ENCODE measurements at places on chromosomes 5 and 9.

DNA sequence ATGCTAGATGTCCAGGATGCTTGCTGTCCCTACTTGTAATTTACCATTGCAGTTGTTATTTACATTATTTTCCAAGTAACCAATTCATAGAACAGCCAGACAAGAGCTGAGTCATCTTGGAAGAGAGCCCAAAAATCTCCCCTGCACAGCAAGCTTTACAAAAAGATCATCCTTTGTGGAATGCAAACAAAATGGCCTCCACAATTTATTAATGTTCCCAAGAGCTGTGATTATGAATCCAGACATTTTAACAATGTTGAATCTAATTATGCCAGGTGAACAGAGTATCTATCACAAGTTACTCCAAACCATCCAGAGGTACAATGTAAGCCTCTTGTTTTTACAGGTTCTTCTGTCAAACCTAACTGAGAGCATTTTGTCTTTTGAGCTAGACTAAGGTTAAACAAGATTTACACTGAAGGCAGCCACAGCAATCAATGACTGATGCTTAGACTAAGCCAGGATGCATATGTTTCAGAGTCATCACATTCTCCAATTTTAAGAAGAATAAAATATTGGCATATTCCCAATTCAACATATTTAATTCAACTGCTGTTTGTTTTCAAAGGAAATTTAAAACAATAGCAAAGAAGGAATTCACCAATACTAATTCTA is 95.3 kb upstream of the SLC12A2 start:
- H3K27ac ChIP-seq: no peak overlapping the region
- H3K4me3 ChIP-seq: no peak overlapping the region
- H3K4me1 ChIP-seq: no peaks in the 10 kb centered on the region
- H3K36me3 ChIP-seq: peaks cover 14% of the 10 kb centered on the region
- H3K27me3 ChIP-seq: no peaks in the 10 kb centered on the region

GRCh38 chr5:125551246-125551645 is 804.8 kb upstream of the ZNF608 start:
- H3K27ac ChIP-seq: no peak overlapping the region
- H3K36me3 ChIP-seq: no peaks in the 10 kb centered on the region
- no peaks in the 10 kb centered on the region for H3K27me3 ChIP-seq

DNA sequence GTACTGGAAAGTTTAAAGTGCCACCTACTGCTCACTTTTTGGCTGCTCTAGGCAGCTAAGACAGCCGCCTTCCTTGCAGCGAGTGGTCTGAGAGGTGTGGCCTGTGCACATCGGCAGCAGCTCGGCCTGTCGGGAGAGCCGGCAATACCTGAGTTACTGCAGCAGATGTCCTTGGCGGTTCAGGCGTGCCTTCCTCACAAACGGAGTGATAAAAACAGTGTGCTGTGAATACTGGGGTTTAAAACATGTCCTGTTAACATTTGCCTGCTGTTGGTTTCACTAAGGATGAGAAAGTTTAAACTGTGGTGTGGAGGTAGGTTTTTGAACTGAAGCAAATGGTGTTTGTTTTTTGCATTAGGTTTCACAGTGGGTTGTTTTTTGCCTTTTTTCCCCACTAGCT is 12.9 kb downstream of the TRAF2 start:
- no peak overlapping the region for H3K4me3 ChIP-seq
- H3K27ac ChIP-seq: peak overlapping the region; percentile 77
- no peak for DNase-seq

DNA sequence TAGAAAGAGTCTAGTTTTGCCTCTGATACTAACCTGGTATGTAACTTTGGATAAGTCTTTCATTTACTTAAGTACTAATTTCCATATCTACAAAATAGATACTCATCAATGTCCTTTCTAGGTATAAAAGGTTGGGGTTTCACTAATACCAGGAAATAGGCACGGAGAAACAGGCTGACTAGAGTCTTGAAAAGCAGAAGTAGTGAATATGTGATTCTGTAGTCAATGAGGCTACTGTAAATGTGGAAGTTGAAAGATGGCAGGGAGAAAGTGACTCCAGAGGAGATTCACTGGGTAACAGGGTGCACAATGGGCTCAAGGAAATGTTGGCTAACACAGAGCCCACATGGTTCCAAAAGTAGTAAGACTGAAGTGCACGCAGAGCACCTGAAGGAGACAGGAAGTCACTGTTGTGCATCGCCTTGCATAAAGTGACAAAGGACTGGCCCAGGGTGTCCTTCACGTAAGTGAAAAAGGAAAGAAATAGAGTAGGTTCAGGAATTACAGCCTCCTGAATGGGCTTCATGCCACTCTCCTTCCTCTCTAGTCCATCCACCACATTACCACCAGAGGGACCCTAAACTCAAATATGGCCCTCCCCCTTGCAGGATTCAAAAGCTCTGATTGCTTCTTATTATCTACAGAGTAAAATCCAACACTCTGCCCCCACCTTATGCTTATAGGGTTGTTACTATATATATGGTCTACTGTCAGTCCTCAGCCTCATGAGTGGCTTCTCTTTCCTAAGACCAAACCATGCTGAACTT is 288.0 kb upstream of the SMARCA2 start:
- H3K36me3 ChIP-seq: no peaks in the 10 kb centered on the region
- no peaks in the 10 kb centered on the region for H3K4me1 ChIP-seq
- H3K27ac ChIP-seq: no peak overlapping the region
- DNase-seq: no peak
- H3K4me3 ChIP-seq: no peak overlapping the region
- H3K27me3 ChIP-seq: peaks cover 14% of the 10 kb centered on the region

DNA sequence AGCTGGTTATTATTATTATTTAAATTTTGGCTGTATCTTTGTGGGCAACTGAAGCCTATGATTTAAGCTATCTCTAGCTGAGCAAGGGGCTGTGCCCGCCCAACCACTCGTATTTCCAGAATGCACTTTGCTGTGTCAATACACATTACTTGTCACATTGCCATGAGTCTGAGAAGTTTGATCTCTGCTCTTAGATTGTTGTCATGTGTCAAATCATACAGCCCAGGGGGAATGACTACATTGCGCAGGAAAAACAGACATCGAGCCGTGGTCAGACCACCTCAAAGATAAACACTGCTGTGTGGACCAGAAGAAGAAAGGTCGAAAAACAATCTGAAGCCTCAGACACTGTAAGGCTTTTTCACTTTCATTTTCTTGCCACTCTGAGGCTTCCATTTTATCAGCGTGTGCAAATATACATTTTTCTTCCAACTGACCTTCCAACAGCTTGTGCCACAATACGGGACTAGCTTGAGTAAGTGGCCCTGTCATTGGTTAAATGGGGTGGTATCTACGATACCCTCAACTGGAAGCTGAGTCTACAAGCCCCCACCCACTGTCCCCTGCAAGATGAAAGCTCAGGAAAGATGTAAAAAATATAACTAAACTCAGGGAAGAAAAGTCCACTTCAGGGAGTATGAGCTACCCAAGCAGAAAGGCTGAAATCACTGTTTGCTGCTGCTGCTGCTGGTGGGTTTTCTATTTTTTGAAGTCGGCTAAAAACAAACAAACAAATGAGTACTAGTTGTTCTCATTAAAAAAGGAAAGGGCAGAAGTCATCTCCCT is 603.0 kb downstream of the BNC2 start:
- no peak for DNase-seq
- H3K27ac ChIP-seq: no peak overlapping the region
- no peaks in the 10 kb centered on the region for H3K36me3 ChIP-seq
- no peaks in the 10 kb centered on the region for H3K4me1 ChIP-seq
- no peak overlapping the region for H3K4me3 ChIP-seq

- H3K4me1 ChIP-seq: peaks cover 5% of the 10 kb centered on the region
- no peak overlapping the region for H3K27ac ChIP-seq
- no peak overlapping the region for H3K4me3 ChIP-seq
- no peak for DNase-seq
- no peaks in the 10 kb centered on the region for H3K36me3 ChIP-seq
- H3K27me3 ChIP-seq: peaks cover 14% of the 10 kb centered on the region
These were observed 16.6 kb upstream of the S1PR3 start for GRCh38 chr9:88974641-88975040.

DNA sequence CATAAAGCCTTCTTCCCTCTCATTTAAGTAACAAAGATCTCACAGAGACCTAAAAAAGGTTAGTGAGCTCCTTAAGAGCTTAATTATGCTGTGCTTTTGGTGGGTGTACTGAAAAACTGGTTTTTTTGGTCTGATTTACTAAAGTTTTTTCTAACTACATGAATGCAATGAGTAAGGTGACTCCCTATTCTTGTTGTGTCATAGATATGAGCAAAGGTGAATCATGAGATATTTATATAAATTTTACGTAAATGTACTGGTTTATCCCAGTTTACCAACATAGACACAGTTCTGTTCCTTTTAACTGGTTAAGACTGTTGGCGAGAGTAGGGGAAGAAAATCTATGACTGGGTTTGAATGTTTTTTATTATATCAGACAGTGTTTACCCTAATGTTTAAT is 250.5 kb downstream of the NR2F1-AS1 start:
- H3K4me3 ChIP-seq: no peak overlapping the region
- H3K27me3 ChIP-seq: no peaks in the 10 kb centered on the region
- no peaks in the 10 kb centered on the region for H3K4me1 ChIP-seq
- H3K36me3 ChIP-seq: no peaks in the 10 kb centered on the region

DNA sequence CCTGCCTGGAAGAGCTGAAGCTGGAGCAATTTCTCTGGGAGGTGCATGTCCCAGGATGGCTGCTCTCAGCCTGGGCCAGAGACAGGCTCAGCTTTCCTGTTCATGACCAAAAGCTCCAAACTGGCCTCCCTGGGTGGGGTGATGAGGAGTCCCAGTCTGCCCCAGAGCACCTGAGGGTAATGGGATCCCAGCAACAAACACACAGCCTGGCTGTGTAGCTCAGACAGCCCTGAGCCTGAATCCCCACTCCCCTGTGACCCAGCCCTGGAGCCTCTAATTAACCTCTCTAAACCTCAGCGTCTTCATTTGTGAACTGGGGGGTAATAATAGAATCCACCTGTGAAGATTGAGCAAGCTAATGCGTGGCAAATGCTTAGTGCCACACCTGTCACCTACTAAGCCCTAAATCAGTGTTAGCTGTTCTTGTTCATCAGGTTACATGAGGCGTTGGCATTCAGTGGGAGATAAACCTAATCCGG is 67.5 kb downstream of the HSPA4 start:
- H3K27me3 ChIP-seq: no peaks in the 10 kb centered on the region
- no peak for DNase-seq
- no peak overlapping the region for H3K27ac ChIP-seq
- H3K36me3 ChIP-seq: no peaks in the 10 kb centered on the region
- no peak overlapping the region for H3K4me3 ChIP-seq
- H3K4me1 ChIP-seq: no peaks in the 10 kb centered on the region

DNA sequence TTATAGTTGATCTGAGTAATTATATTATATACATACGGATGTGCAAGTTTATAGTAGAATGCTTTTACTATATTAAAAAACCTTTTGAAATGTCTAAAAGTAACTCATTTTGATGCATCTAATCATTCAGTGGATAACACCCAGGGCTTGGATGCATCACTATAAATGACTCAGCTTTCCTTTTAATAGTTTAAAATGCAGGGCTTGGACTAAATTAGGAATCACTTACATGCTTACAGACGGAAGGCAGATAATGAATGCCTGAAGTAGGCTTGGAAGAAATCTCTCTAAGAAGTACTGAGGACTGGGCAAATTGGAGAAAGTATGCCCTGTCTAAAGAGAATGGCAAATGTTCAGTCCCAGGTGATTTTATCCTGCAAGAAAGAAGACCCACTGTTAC is 362.5 kb upstream of the CCNH start:
- H3K4me1 ChIP-seq: no peaks in the 10 kb centered on the region
- H3K36me3 ChIP-seq: no peaks in the 10 kb centered on the region
- no peak for DNase-seq
- H3K4me3 ChIP-seq: no peak overlapping the region
- no peak overlapping the region for H3K27ac ChIP-seq

DNA sequence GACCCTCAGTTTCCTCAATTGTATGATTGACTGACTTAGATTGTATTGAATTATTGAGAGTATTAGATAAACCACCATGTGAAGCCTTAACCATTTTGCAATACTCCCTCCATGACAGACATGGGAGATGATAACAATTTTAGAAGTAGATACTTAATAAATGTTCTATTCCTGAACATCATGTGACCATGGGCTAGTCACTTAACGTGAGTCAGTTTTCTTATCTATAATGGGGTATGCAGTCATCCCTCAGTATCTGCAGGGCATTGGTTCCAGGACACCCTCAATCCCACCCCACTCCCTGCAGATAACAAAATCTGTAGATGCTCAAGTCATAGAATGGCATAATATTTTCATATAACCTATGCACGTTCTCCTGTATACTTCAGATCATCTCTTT is 31.0 kb downstream of the SNX18 start:
- no peaks in the 10 kb centered on the region for H3K27me3 ChIP-seq
- H3K4me1 ChIP-seq: peaks cover 1% of the 10 kb centered on the region
- no peak overlapping the region for H3K4me3 ChIP-seq
- no peak for DNase-seq

DNA sequence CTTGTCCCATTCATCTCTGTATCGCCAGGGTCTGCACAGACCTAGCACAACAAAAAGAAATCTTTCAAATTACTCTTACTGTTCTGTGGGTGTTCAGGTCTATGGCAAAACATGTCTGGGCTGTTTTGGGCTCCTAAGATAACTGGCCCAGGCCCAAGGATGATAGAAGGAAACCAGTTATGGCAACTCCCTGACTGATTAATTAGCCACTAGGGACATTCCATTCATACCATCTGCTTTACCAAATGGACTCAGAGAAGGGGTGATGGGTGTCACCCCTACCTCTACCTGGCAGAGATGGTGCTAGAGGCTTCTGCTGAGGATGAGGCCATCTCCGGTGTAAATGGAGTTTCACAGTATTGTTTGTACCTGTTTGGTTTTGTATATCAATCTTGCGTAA is 1.9 kb downstream of the SLC31A2 start:
- H3K27me3 ChIP-seq: no peaks in the 10 kb centered on the region
- peaks cover 3% of the 10 kb centered on the region for H3K36me3 ChIP-seq
- no peak for DNase-seq

DNA sequence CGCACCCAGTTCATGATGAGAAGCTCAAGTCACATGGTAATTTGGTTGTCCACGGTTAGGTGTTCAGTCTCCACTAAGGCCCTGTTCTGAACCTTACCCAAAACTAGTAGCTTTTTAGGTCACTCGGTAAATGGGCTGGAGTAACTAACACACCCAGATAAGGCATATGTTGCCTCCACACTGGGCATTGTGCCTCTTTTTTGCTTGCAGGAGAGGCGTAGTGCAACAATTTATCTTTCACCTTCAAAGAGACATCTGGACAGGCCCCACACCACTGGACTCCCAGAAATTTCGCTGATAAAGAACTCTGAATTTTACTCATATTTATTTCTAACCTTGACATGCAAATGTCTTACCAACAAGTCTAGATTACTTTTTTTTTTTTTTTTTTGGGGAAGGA is 16.8 kb upstream of the PTGES start:
- DNase-seq: no peak
- no peak overlapping the region for H3K4me3 ChIP-seq
- H3K27ac ChIP-seq: no peak overlapping the region
- no peaks in the 10 kb centered on the region for H3K27me3 ChIP-seq

- H3K4me1 ChIP-seq: peaks cover 14% of the 10 kb centered on the region
- peaks cover 12% of the 10 kb centered on the region for H3K27me3 ChIP-seq
- peak within 1 kb of the TSS; percentile 41 for H3K4me3 ChIP-seq
- peak within 1 kb of the TSS; percentile 5 for H3K27ac ChIP-seq
- DNase-seq: peak; percentile 59
- peaks cover 12% of the 10 kb centered on the region for H3K36me3 ChIP-seq
These were observed at the start of gene GPX3 for GRCh38 chr5:151020304-151021110. GPX3 (plus strand) TSS chr5:151020591; CDS start chr5:151020655, 64 bp downstream.

All from activated T-cell treated with anti-CD3 and anti-CD28 coated beads, Interleukin-2, amount 50 U/mL, for 24 hours (primary cell).